Stimulated activated CD4-positive, alpha-beta T cell treated with anti-CD3 and anti-CD28 coated beads, Interleukin-1b, Interleukin-23, amount 100 ng/mL, for 48 hours (primary cell): ENCODE measurements at places on chromosomes 1 and 21.
A peak's percentile ranks its signal among the peaks of the same experiment; 100 is the strongest.

DNA sequence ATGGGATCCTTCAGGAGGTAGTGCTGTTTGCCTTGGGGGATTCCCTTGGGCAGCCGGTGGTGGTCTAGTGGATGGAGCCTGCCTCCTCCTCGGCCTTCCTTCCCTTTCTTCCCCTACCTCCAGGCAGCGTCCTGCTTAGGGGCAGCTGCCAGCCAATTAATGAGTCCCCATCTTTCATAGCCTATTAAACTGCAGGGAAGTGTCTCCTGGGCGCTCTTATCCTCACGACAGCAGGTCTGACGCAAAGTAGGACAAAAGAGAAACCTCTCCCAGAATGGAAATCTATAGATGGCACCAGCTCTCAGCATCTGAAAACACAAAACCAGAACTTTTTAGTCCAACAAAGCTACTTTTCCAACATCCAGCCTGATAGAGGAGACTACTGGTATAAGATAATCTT is 69.3 kb downstream of the ELAVL4 start:
- no peak for DNase-seq

DNA sequence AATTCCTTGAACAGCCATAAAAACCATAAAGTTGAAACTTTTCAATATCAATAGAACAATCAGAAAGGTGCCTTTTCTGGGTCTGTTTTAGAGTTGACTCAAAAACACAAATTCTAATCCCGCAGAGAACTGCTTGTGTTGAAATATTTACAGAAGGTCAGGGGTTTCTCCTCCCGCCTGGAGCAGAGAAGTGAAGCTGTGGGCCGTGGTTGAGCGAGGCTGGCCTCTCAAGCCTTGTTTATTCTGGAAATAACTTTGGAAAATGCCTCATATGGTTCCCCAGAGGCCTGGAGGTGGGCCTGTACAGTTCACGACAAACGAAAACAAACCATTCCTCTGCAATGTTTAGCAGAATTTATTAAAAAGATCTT is 90.8 kb upstream of the ERRFI1 start:
- DNase-seq: no peak

GRCh38 chr1:211082824-211083223 is 51.1 kb downstream of the KCNH1 start:
- no peak for DNase-seq

DNA sequence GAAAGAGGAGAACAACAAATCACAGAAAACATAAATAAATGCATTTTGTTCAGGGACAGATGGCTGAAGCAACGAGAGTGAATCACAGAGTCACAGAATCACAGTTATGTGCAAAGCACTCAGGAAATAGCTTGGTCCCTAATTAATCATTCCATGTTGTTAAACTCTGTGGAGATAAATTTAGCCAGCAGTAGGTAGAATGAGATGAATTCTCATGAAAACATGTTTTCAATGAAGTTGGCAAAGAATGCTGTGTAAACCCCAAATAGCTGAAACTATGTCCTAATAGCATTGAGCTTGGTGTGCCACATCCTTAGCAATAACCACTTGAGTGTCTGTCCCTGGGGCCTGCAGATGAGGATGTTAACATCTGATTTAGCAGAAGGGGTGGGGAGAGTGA is 20.4 kb downstream of the LEPR start:
- no peak for DNase-seq

DNA sequence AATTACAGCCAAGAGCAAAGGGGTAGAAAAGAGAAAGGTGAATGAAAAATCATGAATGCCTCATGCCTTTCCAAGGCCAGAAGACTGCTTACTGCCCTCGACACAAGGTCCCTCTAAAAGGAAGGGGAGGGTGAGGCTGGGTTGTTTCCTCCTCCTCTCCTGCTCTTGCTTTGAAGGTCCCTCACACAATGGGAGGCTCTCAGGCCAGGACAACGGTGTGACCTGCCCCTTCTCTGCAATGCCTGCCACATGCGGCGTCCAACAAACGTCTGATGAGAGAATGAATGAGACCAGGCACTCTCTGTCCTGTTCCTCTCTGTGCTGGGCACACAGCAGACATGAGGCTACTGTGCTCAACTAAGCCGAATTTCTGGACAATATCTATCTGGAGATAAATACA is 51.3 kb downstream of the SSBP3 start:
- DNase-seq: no peak

DNA sequence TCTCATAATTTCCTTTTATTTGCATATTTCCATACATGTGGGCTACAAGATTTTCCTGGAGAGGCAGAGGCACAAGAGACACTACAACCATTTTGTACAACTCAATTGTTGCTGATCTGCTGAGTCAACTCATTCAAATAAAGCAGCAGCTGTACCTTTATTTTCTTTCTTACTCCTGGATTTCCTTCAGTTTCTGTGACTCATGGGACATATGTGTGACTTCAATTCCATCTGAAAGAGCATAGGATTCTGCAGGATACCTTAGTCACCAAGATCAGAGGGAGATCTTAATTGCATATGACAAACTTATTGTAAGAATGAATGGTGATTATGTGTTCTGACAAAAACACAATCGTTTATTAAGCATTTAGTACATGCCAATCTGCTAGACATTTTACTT is 2219.4 kb downstream of the NCAM2 start:
- DNase-seq: no peak

GRCh38 chr1:224929335-224930237 is at the start of gene DNAH14:
TSS of gene DNAH14 (plus strand) at chr1:224929675. CDS start at chr1:224952703, 23,028 bp downstream.
- peak; percentile 11 for DNase-seq

- no peak for DNase-seq
Measured at GRCh38 chr1:93692451-93692861, 10.8 kb upstream of the BCAR3 start.

DNA sequence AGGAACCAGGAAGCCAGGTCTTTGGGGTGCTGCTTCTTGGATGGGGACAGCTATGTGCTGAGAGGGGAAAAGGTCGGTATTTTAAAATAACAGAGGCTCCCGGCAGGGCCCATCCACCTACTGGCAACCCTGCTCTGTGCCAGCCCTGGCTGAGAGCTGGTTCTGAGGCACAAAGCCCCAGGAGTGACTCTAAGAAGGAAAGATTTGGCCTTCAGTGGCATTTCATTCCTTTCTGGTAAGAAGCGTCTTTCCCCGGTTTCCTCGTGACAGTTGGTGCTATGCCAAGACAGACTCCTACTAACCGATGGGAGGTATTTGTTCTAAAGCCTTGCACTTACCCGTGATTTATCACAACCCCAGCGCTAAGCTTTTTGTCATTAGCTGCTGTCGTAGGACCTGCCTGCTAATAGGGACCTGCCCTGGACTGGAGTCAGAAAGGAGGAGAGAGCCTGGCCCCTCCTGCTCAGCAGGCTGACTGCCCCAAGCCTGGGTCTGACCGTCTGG is 123.1 kb upstream of the ADAR start:
- DNase-seq: no peak

- DNase-seq: no peak
Measured at GRCh38 chr1:117611894-117612483, 6.1 kb downstream of the TENT5C start.

- no peak for DNase-seq
Measured at GRCh38 chr21:42447732-42448131, 44.0 kb downstream of the UBASH3A start.

DNA sequence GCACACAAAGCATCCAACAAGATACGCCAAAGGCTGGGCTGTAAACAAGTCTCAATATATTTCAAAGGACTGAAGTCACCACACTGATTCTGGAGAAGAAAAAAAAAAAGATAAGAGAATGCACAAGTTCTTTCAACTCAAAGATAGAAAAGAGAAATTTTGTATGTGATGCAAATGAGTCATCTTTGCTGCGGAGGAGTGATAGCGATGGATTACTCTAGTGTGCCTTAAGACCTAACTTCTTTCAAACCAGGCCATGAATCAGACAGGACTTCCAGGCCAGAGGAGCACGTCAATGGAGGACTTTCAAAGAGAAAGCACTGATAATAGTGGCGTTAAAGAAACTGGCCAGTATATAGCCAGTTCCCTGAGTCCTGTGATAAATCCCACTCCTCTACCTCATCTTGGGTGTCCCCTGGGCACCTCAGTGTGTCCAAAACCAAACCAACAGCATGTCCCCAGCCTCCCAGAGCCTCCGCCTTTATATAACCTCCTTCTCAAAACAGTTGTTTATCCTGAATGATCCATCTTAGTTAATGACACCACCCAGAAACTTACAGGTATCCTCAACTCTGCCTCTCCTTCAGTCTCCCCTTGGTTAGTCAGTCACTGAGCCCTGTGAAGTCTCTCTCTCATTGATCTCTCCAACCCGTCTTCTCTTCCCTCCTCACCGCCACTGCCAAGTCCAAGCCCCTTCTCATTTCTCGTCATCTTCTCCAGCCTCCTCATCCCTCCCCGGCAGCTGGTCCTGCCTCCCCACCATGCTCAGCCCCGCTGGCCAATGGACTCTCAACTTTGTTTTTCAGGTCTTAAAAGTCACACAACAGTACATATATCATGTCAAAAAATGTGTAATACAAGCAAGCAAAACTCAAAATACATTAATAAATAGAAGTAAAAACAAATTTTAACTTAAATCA is 47.2 kb upstream of the IFFO2 start:
- peak; percentile 26 for DNase-seq

DNA sequence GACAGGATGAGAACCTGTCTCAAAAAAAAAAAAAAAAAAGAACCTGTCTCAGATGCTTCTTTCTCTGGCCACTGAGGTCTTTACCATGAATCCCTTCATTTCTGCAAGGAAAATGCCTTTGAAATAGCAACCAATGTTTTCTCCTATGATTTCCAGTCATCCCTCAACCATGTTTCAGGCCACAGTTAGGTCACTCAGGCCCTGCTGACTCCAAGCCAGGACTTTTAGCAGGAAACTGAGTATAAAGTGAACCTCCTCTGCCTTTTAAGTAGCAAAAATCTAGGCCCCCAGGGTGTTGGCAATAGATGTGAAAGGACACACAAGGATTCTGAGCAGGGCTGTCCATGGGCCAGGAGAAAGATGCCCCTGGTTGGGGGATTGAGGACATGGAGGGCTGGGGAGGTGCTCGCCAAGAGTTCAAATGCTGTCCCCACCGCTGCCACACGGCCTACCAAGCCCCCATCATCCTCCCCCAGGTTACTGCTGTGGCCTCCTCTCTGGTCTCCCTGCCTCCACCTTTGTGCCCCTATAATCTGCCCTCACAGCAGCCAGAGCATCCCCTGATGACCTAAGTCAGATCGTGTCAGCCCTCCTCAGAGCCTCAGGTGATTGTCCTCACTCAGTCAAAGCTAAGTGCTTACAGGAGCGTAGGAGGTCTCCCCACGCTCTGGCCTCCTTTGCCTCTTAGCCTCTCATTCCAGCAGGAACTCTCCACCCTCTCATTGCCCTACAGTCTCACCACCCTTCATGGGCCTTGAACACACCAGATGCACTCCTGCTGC is 54.6 kb downstream of the MATN1 start:
- DNase-seq: no peak

- no peak for DNase-seq
Measured at GRCh38 chr1:117392771-117393170, 25.5 kb downstream of the MAN1A2 start.

GRCh38 chr1:117084231-117084630 is 24.1 kb downstream of the TTF2 start:
- no peak for DNase-seq

DNA sequence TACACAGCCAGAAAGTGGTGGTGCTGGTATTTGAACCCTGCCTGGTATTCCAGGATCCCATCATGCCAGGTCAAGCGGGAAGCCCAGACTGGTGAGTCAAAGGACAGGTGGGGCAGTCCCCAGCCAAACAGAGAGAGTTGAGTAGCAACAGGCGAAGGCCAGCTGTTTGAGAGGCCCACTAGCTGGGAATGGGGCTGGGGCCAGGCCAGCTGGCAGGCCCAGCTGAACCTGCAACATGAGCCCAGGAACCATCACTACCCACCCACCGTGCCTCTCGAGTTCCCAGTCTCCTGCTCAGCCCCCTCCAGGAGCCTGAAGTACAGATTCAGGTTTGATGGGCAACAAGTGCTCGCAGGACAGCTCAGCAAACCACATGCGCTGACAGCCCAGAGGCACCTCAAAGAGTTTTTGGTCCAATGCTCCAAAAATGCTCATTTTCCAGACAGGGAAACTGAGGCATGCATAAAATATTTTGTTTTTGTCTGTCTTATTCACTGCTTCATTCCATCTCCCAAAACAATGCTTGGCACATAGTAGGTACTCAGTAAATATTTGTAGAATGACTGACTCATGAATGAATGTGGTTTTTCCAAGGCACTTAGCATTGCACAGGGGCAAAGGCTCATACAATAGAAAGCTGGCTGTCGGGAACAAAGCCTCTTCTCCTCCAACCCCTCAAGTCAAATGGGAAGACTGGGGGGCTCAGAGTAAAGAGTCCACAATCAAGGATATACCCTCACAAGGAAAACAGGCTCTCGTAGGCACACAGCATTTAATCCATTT is 42.5 kb upstream of the CLIC4 start:
- no peak for DNase-seq

GRCh38 chr1:24786191-24786590 is 40.9 kb downstream of the CLIC4 start:
- DNase-seq: no peak

- DNase-seq: no peak
Measured at GRCh38 chr1:11768821-11769220, 6.8 kb downstream of the C1orf167 start.

- DNase-seq: peak; percentile 20
Measured at GRCh38 chr1:61056573-61057439, 25.6 kb upstream of the NFIA start.

- no peak for DNase-seq
Measured at GRCh38 chr21:44800103-44800502, 1.5 kb downstream of the UBE2G2 start.

DNA sequence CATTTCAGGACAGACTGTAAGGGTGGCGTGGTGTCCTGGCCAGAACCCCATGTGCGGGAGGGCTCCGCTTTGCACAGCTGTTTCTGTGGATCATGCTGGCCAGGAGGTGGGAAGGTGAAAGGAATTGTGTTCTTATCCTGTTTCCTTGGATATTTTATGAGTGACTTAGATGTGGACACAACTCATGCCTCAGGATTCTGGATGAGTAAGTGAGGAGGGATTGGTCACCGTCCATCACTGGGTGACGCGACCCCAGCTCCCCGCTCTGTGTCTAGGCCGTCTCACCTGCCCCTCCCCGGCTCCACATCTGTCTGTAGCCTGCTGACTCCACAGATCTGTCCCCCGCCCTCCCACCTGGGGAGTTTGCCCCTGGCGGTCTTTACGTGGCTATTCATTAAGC is 48.8 kb downstream of the PIK3CD start:
- no peak for DNase-seq

GRCh38 chr1:203051841-203052324 is 25.6 kb downstream of the PPFIA4 start:
- no peak for DNase-seq
